Mesenteric fat pad (tissue), 1 donor: ENCODE measurements at places on chromosomes 5 and 9. TPM values are rescaled to one million over a fixed set of nuclear protein-coding genes. Genes with fewer than 3 reads are reported as not detected.

Gene ARL14EPL
- total RNA-seq, result not detected

- no peak for DNase-seq
These were observed 188.3 kb downstream of the OLFM1 start for GRCh38 chr9:135275571-135276289.

DNA sequence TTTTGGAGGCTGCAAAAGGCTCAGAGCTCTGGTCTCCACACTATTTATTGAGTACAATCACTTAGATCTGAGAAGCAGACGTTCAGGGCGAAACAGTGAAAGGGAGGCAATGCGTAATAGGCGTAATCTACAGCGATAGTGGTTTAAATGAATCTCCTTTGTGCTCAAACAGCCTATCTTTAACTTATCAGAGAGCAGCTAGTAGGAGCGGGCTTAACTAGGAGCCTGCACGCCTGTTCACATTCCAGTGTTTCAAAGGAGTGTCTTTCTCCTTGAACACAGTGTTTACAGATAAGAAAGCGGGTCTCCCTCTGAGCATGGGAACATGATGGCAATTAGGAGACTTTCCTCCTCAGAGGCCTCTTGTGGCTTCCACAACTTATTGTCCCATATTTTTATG is 49.4 kb downstream of the AP3B1 start:
- no peak for DNase-seq

GRCh38 chr9:124182741-124183140 is 75.0 kb upstream of the NEK6 start:
- no peak for DNase-seq

DNA sequence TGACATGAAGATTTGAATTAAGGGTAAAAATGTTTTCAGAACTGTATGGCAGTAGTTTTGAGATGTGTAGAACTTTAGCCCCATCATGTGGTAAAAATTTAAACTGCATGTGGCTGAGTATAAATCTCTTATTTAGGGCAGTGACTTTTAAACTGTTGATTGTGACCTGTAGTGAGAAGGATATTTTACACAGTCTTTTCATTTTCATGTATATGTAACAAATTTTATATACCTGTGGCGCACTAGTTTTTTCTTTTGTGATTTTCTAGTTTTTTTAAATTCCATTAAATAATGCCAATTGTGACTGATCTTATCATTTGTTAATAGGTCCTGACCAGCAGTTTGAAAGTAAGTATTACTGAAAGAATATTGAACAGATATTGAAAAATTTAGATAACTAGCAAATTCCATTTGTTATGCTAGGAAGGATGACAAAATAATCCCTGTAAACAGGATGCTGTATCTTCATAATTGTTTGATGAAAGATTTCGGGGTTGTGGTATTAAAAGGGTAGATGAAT is 47.2 kb downstream of the GPBP1 start:
- no peak for DNase-seq

GRCh38 chr5:68593211-68593671 is 377.7 kb downstream of the PIK3R1 start:
- no peak for DNase-seq

- no peak for DNase-seq
These were observed 101.7 kb downstream of the CDH18 start for GRCh38 chr5:19886123-19886917.

DNA sequence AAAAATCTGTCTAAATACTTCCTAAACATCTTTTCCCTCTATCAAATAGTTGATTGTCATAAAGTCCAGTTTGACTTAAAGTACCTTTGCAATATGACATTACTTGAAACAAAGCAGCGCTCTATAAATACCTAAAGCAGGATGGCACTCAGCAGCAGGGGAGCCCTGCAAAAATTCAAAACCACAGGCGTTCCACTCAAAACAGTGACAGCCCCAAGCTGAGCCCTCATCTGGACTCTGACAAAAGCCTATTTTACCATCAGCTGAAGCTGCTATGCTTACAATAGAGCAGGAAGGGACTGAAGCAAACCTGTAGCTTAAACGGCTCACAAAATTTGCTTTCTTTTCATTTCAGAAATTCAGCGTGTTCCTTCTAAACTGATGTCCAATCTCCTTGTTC is 11.5 kb downstream of the GABRA6 start:
- DNase-seq, result no peak

GRCh38 chr9:131747352-131747751 is 7.5 kb upstream of the RAPGEF1 start:
- no peak for DNase-seq

Gene IL4
- total RNA-seq, result not detected

GRCh38 chr5:157888814-157889532 is 30.0 kb upstream of the CLINT1 start:
- no peak for DNase-seq

Gene CNTNAP3
- total RNA-seq, result 7.9 TPM

DNA sequence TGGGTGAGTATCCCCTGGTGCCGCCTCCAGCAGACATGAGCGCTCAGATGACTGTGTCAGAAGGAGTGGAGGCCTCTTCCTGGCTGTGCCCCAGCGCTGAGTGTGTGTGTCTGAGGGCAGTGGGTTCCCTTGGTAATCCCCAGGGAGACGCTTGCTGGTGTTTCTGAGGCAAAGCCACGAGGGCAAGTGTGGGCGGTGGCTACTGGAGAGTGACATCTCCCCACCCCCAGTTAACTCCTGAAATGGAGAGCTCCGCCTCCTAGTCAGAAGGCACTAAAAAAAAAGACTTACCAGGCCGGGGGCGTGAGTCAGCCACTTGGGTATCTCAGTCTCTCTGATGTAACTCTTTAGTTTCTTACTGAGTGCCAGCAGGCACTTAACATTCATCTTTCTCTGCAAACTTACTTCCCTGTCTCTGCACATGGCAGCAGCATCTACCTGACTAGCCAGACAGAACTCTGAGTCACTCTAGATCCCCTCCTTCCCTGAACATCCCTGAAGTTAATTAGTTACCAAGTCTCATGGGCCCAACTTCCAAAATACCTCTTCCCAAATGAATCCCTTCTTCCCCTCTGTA is 19.3 kb downstream of the ORM2 start:
- no peak for DNase-seq

DNA sequence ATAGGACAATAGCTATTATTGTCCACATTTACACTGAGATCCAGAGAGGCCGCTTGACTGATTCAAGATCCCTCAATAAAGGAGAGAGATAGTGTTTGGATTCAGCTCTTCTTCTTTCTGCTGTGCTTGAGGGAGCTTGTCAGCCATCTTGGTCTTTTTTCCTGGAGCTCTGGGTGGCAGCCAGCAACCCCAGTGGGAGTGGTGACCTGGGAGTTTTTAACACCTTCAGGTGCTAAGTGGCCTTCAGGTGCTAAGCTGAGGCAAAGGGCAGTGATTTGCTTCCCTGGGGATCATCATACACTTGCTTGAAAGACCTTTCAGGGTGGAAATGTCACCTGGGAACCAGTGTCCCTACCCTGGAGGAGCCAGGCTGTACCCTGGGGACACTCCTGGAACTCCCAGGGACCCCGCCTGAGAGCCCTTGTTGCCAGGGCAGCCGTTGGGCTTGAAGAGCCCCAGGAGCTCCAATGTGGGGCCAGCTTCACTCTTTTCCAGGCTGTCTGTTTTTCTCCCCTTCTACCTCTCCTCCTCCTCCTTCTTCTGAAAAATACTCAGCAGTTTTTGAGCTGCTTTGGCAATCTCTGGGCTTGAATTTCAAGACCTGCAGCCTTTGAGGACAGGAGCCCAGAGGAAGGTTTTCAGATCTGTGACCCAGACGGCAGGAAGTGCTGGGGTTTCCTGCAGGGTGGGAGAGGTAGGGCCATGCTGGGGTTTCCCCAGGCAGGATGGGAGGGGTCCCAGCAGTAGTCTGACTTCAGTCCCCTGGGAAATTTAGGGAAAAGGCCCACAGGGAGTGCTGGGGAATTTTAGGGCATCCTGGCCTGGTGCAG is 59.7 kb downstream of the FGF18 start:
- DNase-seq, result no peak

Gene SNX18
- total RNA-seq, result 35.3 TPM

- peak; percentile 90 for DNase-seq
These were observed 841 bp downstream of the RAD23B start for GRCh38 chr9:107283623-107284616.

DNA sequence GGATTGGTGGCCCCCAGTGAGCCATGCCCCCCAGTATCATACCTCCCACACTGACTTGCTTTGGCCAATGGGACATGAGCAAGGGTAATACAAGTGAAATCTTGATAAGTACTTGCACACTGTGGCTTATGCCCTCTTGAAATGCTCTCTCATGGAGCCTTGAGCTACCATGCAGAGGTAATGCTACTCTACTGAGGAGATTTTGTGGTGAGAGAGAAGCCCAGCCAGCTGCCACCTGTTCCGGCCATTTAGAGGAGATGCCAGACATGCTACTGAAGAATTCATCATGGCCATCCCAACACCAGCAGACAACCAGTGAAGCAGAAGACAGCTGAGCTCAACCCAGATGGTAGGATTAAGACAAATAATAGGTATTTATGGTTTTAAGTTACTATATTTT is 299.5 kb downstream of the MEF2C start:
- no peak for DNase-seq

Gene FGD3
- 9.8 TPM for total RNA-seq

GRCh38 chr5:97735209-97735608 is 552.2 kb upstream of the RIOK2 start:
- no peak for DNase-seq
